GM19239 (cell line): ENCODE measurements at places on chromosomes 2 and 18.

- DNase-seq, result no peak
Observed at GRCh38 chr18:5556310-5556974, 12.6 kb upstream of the EPB41L3 start.

DNA sequence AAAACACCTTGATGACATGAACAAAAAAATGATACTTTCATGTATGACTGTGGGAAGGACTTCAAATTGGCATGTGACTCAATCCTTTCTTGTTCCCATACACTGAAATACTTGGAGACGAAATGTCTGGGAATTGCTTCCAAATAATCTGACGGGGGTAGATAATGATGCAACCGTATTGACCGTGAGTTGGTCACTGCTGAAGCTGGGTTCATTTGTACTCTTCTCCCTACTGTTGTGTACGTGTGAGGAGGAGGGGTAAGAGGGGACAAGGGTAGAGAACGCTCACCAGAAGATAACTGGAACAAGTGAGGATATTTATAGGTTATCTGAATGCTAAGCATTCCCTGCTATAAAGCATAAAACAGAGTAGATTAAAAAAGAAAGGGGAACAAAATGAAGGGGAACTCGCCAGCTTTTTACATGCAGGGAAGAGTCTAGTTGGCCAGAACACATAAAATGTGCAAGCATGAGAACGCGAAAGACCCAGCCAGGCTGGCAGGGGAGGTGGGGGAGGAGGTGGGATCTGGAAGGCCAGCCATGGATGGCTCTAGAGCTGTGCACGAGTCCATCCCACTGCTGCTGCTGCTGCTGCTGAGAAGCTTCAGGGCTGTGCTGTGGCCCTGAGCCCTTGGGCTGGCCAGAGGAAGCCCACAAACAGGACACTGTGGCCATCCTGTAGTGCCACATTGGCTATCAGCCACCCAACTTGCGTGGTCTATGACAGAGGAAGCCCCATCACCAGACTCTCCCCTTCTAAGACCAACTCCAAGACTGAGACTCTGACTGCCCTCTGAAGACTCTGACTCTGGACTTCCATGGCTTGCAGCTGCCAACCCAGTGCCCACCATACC, 15.2 kb upstream of the CETN1 start:
- DNase-seq, result no peak

DNA sequence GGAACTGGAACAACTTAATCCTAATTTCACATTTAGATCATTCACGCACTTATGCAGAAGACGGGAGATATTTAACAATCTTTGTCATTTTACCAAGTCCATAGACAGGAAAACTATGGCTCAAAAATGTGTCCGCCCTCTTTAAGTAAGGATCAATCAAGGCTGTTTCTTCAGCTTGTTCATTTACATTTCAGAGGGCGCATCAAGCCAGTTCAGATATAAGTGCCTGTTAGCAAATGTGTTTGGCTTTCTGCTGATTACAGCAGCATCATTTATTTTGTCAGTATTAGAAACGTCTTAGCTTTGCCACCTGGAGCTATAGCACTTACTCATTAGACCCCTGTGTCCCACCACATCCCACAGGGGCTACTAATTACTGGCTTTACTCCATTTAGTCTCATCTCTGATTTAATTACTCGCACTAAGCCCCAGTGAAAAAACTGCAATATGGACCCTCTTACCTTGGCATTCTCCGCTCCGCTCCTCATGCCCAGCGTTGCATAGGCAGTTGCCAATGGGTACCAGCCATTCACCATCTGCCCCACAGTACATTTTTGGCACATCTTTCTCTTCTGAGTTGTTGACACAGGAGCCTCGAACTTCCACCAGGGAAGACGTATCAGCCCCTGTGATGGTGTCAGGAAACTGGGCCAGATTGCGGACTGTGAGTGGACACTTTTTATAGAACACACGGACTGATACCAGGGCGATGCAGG, 8.7 kb downstream of the EPHA4 start:
- no peak for DNase-seq

- no peak for DNase-seq
Observed at GRCh38 chr2:85699325-85699724, 5.2 kb downstream of the GNLY start.

DNA sequence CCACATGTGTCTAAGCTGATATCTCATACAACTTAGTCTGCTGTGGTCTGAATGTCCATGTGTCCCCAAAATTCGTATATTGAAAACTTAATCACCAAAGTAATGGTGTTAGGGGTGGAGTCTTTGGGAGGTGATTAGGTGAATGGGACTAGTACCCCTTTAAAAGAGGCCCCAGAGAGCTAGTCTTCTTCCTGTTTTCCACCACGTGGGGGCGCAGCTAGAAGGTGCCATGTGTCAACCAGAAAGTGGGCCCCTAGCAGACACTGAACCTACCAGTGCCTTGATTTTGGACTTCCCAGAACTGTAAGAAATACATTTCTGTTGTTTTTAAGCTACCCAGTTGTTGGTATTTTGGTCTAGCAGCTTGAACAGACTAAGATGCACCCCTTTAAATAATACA, 86.6 kb downstream of the ASB1 start:
- peak; percentile 46 for DNase-seq

- DNase-seq, result no peak
Observed at GRCh38 chr2:195471807-195472206, 185.2 kb upstream of the SLC39A10 start.

- peak; percentile 46 for DNase-seq
Observed at GRCh38 chr2:36785179-36785795, 88.8 kb downstream of the VIT start.

DNA sequence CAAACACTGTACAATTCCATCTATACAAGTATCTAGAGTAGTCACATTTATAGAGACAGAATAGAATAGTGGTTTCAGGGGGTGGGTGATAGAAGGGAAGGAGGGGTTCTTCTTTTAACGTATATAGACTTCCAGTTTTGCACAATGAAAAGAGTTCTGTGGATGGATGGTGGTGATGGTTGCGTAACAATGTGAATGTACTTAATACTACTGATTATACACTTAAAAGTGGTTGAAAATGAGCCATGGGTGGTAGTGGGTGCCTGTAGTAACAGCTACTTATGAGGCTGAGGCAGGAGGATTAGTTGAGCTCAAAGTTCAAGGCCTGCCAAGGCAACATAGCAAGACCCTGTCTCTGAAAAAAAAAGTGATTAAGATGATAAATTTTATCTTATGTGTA, 85.8 kb downstream of the SETBP1 start:
- DNase-seq, result no peak

DNA sequence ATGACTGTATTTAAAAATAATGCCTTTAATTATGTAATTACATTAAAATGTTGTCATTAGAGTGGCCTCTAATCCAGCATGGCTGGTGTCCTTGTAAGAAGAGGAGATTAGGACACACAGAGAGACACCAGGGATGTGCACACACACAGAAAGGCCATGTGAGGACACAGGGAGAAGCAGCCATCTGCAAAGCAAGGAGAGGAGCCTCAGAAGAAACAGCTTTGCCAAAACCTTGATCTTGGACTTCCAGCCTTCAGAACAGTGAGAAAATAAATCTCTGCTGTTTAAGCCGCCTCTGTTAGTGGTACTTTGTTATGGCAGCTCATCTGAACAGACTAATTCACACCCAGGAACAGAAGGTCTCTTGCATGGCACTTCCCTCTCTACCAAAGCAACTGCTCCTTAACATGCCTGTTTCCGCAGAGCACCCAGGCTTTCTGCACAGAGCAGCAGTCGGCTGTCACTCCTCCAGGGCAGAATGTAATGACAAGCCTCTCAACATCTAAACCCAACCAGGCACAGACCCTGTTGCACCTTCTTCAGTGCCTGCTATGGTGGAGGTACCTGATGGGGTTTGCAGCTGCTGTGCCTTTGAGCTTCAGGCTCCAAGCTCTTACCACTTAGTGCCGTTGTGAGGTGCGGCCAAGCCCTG, 377.7 kb downstream of the TDRD15 start:
- DNase-seq, result no peak

DNA sequence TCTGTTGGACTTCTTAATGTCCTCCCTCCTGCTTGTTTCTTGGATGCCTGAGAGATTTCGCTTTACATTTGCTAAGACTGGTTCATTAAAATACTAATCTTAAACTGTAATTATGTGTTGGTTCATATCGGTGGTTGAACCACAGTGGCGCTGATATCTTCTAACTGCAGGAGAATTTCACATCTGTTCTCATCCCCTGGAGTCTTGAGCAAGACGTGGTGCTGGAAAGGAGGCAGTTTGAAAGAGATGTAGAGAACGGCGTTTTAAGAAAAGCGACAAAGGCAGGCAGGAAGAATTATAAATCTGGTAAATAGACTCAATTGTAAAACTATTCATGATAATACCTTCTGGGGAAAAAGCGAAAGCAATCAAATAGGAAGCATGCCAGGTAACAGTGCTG, 79.5 kb downstream of the NXPH2 start:
- no peak for DNase-seq

DNA sequence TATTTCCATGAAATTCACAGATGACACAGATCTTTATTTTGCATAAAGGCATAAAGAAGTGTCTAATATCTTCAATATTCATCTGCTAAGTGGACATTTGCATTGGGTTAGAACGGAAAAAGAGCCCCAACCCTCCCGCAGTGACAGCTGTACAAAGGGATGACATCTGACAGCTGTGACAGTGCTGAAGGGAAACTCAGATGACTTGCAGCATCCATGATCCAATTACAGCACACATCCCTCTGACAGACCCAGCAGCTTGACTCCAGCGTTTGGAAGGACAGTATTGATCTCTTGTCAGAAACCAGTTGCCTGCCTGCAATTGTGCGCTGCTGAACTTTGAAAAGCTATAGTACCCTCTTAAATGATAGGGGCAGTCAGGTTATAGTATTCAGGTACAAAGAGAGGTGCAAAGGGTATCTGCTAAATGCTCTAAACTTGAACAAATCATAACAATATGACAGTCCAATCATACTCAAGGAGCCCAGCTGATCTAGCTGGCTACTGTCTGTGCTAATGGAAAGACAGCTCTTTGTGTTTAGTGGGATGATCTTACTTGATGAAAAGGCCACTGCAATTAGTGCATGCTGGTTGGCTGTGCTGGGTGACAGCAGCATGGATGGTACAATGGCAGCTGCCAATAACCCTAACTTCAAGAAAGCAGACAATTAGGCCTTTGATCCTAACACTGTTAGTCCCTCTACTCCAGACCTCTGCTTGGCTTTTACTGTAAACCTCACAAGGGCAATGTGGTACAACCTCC, 599.2 kb downstream of the NR4A2 start:
- DNase-seq, result no peak

GRCh38 chr2:170265321-170265720, 87.4 kb downstream of the MYO3B start:
- DNase-seq, result no peak

GRCh38 chr18:77911971-77912605, 662.4 kb downstream of the GALR1 start:
- DNase-seq, result no peak

- DNase-seq, result no peak
Observed at GRCh38 chr2:228699400-228699799, 517.9 kb upstream of the SPHKAP start.

GRCh38 chr2:200222791-200223190, 83.7 kb upstream of the SPATS2L start:
- no peak for DNase-seq

DNA sequence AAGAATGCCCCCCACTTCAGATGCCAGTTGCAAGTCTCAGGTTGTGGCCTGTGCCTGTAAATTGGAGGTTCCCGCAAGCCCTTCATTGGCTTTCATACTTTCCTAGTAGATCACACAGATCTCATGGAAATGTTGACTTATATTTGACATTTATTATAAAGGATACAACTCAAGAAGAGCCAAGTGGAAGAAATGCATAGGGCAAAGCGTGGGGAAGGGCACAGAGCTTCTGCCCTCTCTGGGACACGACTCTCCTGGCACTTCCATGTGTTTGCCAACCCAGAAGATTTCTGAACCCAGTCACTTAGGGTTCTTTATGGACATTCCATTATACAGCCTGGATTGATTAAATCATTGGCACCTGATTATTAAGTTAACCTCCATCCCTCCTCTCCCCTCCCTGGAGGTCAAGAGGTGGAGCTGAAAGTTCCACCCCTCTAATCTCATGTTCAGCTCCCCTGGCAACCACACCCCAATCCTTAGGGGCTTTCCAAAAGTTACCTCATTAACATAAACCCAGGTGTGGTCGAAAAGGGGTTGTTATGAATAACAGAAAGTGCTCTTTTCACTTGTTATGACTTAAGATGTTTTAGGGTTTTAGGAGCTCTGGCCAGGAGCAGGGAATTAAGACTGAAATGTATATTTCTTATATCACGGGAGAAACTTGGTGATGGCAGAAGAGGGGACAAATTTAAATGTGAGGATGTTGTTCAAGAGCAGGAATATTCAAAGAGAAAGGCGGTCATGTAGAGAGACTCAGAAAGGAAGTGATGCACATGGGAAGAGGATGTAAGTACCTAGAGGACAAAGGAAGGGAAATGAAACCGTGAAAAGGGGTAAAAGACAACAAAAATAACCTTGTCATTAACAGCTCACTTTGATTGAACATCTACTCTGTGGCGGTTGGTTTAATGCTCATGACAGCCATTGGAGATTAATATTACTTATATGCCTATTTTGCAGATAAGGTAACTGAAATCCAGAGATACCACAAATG, 31.8 kb downstream of the SP100 start:
- peak; percentile 15 for DNase-seq

DNA sequence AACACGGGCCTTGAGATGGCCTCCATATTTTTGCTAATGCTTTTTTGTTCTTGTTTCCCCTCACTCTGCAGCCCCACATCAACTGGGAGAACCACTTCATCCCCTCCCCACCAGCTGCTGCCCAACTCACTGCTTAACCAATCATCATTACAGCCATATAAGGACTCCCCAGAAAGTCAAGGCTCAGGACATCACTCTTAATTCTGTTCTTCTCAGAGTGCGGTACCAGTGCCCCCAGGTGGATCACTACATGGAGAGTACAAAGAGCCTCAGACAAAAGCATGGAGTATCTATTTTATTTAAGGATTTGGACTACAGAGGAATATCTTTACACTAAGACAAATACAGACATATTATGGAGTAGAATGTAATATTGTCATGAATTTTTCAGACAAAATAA, 340.6 kb downstream of the PAX3 start:
- no peak for DNase-seq

DNA sequence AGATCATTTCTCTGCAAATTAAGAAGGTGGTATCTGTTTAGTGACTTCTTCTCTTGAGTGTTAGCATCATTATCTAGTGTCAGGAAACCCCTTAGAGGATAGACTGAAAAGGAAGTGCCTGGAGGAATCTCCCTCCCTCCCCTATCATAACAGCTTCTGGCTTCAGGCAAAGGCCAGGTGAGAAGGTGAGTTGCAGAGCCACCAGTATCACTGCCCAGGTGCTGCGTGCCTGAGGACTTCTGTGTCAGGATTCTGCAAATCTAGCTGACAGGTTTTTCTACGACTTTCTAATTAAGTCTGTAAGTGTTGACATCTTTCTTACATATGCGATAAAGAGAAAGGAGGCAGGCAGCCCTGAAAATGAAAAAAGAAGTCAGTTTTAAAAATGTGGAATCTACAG, 111.9 kb downstream of the CCDC85A start:
- no peak for DNase-seq
